ENCODE measurements at places on chromosomes 16 and 17. TPM values are rescaled to one million over a fixed set of nuclear protein-coding genes. Genes with fewer than 3 reads are reported as not detected.

Gene GABARAP
- 152 TPM for total RNA-seq

Gene SEZ6
- not detected for total RNA-seq

Gene QRICH2
- 0.52 TPM for total RNA-seq

DNA sequence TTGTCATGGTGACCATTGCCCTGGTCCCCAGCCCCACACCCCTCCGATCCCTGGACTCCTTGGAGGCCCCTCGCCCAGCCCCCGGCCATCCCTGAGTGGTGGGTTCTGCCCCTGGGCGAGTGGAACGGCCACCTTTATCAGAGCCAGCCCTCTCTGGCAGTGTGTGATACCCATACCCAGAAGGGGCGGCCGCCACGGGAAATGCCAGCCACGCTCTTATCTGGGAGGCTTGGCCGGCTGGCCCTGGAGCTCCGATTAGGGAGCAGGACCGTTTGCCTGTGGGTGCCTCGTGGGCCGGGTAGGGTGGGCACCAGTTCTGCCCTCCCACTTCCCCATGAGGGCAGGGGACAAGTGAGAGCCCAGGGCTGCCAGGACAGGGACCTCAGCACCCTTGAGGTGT lies 58.3 kb upstream of the ZC3H18 start:
- H3K36me3 ChIP-seq: no peaks in the 10 kb centered on the region
- no peaks in the 10 kb centered on the region for H3K4me1 ChIP-seq
- DNase-seq: no peak
- H3K4me3 ChIP-seq: no peak overlapping the region
- no peak overlapping the region for H3K27ac ChIP-seq
- H3K27me3 ChIP-seq: no peaks in the 10 kb centered on the region

DNA sequence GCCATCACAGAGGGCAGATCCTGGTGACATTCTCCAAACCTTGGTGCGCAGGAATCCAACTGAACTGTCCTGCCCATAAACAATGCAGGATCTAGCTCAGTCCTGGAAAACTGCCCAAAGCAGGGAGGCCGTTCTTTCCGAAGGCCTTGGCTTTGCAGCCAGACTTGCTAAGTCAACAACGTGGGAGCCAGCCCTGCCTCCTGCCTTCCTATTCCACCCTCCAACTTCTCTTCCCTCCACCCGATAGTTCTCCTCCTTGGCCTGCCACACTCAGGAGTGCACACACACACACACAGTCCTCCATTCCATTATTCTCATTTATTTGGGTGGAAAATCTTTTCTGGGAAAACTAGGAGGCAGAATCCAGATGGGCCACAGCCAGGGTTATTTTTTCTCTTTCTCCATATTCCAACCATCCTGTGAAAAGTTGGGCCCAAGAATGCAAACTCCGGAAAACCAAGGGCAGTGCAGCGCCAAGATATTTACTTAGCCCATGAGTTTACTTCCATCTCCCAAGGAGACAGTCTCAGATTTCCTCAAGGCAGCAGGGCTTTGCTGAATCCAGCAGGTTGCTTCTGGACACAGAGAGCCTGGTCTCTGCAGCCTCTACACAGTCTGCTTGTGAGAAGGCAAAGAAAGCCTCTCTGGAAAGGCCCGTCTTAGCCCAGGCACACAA lies 15.8 kb downstream of the COPRS start:
- no peak overlapping the region for H3K4me3 ChIP-seq
- H3K36me3 ChIP-seq: no peaks in the 10 kb centered on the region
- no peak for DNase-seq
- no peaks in the 10 kb centered on the region for H3K4me1 ChIP-seq
- no peaks in the 10 kb centered on the region for H3K27me3 ChIP-seq

GRCh38 chr16:12098429-12099310 lies 122.1 kb downstream of the SNX29 start:
- no peak overlapping the region for H3K27ac ChIP-seq
- DNase-seq: no peak
- H3K27me3 ChIP-seq: no peaks in the 10 kb centered on the region
- H3K4me1 ChIP-seq: peaks cover 5% of the 10 kb centered on the region
- H3K4me3 ChIP-seq: no peak overlapping the region
- peaks cover 6% of the 10 kb centered on the region for H3K36me3 ChIP-seq

DNA sequence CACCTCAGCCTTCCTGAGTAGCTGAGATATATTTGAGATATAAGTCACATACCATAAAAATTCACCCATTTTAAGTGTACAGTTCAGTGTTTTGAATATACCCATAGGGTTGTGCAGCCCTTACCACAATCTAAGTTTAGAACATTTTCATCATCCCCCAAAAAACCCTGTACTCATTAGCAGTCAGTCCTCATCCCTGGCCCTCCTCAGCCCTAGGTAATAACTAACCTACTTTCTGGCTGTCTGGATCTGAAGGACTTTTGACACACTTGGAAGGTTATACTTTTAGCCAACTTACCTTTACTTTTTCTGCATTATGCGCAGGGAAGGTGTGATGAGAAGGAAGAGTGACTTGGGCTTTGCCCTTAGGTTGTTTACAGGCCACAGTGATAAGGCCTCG lies 4.0 kb upstream of the PLEKHG4 start:
- H3K36me3 ChIP-seq: peaks cover 13% of the 10 kb centered on the region
- no peak overlapping the region for H3K4me3 ChIP-seq

GRCh38 chr16:1922357-1922756 lies 4.1 kb upstream of the HS3ST6 start:
- H3K27ac ChIP-seq: no peak overlapping the region
- H3K4me1 ChIP-seq: peaks cover 2% of the 10 kb centered on the region
- no peak overlapping the region for H3K4me3 ChIP-seq
- DNase-seq: no peak
- peaks cover 47% of the 10 kb centered on the region for H3K27me3 ChIP-seq

DNA sequence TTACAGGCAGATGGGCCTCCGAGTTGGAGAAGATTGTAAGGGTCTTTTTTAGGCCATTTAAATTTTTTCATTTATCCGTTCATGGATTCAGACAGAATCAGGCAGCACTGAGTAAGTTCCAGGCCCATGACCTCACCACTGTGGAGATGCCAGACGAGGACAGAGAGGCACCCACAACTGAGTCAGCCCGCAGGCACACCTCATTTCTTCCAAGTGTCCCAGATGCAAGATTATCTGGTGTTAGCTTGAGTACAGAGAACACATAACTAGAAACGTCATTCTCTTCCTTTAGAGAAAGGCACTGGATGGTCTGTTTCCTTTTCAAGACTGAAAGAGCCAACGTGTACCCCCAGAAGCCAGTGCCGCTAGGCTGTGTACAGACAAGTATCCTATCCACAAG lies 16.9 kb downstream of the CLEC16A start:
- DNase-seq: no peak
- H3K27ac ChIP-seq: no peak overlapping the region
- no peak overlapping the region for H3K4me3 ChIP-seq
- H3K27me3 ChIP-seq: no peaks in the 10 kb centered on the region
- peaks cover 21% of the 10 kb centered on the region for H3K36me3 ChIP-seq

- H3K36me3 ChIP-seq: peaks cover 3% of the 10 kb centered on the region
- H3K27ac ChIP-seq: no peak overlapping the region
- DNase-seq: no peak
- no peaks in the 10 kb centered on the region for H3K4me1 ChIP-seq
These were observed 16.2 kb upstream of the PSMD7 start for GRCh38 chr16:74280448-74280847.

DNA sequence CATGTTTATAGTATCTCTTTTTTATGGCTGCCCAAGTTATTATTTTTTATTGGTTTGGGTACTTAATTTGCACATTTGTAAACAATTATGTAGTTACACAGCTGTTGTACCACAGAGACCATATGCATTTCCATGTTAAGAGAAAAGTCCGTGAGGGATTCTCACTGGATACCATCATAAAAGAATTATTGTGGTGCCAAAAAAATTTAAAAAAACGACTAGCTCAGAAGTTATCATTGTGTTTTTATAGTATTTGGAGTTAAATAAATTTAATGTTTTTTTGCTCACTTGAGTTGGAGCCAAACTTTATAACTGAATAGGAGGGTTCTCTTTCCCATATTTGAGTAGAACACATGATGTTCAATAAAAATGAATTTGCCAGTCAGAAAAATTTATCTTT lies 618.7 kb downstream of the WWOX start:
- H3K27ac ChIP-seq: no peak overlapping the region
- no peaks in the 10 kb centered on the region for H3K36me3 ChIP-seq
- H3K4me3 ChIP-seq: no peak overlapping the region
- H3K4me1 ChIP-seq: no peaks in the 10 kb centered on the region

DNA sequence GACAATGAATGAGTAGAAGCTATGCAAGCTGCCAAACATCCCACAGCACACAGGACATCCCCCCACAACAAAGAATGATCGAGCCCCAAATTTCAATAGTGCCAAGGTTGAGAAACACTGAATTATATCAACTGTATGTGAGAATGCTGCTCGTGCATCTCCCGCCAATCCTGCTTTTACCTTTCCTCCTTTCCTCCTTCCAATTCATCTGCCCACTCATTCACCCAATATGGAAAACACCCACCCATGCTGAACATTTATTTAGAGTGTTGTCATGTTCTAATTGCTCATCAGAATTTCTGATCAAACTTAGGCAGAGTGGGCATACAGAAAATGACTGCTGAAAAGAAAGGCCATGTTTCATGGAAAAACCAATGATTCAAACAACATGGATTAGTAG lies 183.0 kb downstream of the TMEM114 start:
- no peak overlapping the region for H3K27ac ChIP-seq
- H3K4me1 ChIP-seq: no peaks in the 10 kb centered on the region
- H3K36me3 ChIP-seq: no peaks in the 10 kb centered on the region
- H3K4me3 ChIP-seq: no peak overlapping the region
- no peaks in the 10 kb centered on the region for H3K27me3 ChIP-seq
